ENCODE measurements at places on chromosomes 5 and 9. TPM values are rescaled to one million over a fixed set of nuclear protein-coding genes. Genes with fewer than 3 reads are reported as not detected.
A peak's percentile ranks its signal among the peaks of the same experiment; 100 is the strongest.

SURF6 gene
- total RNA-seq: 28.8 TPM

GRCh38 chr9:21333226-21333625, 2.0 kb downstream of the KLHL9 start:
- DNase-seq: no peak

- DNase-seq: no peak
Observed at GRCh38 chr9:116074658-116075057, 78.9 kb upstream of the PAPPA start.

DNA sequence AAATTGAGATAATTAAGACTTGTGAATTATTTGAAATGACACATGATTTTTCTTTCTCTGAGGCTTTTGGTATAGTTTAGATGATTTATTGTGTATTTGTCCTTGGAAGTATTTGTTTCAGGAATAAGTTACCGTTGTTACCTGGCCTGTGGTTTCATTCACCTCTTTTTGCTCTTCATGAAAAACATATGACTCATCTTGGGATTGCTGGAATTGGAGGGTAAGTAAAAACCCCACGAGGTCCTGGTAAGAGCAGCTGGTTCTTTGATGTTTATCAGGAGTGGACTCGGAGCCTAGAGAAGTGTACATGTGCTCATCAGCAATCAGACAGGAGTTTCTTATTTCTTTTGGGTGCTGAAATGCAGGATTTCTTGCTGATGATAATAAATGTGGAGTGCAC, 275.3 kb downstream of the PSAT1 start:
- DNase-seq: no peak

DNA sequence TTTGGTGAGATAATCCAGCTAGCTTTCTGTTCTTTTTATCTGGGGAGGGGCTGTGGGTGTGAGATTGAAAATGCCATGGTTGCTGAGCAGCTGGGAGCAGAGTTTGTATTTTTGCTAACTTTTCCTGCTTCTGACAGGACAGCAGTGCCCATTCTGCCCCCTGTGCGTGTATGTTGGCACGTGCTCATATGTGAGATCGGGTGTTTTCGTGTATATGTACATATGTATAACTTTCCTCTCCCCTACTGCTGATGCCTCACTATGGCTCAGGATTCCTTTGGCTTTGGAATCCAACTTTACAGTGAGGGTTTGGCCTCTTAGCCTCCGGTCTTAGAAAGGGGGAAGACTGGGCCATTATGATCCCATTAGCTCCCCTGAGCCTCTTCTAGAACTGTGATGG, 38.3 kb downstream of the RGS3 start:
- DNase-seq: no peak

- DNase-seq: no peak
Observed at GRCh38 chr9:68505681-68506409, 34.8 kb downstream of the TMEM252 start.

- DNase-seq: peak; percentile 72
Observed at GRCh38 chr5:172004824-172005237, 1.6 kb downstream of the FBXW11 start.

- DNase-seq: no peak
Observed at GRCh38 chr5:178057839-178058238, 55.5 kb upstream of the N4BP3 start.

GRCh38 chr9:104091708-104092107, 2.4 kb upstream of the SMC2 start:
- peak; percentile 80 for DNase-seq

Measured in activated CD4-positive, alpha-beta T cell treated with anti-CD3 and anti-CD28 coated beads, Interleukin-2, amount 10 ng/mL, durations not matched to agents 24 days and 14 days (primary cell).